ENCODE measurements at places on chromosomes 5 and 9.

DNA sequence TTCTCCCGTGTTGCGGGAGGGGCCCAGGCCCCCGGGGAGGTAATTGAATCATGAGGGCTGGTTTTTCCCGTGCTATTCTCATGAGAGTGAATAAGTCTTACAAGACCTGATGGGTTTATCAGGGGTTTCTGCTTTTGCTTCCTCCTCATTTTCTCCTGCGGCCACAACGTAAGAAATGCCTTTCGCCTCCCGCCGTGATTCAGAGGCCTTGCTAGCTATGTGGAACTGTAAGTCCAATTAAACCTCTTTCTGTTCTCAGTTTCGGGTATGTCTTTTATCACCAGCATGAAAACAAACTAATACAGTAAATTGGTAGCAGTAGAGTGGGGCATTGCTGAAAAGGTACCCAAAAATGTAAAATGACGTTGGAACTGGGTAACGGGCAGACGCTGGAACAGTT lies 1035.1 kb downstream of the DTWD2 start:
- DNase-seq: no peak

- no peak for DNase-seq
Measured at GRCh38 chr9:27963836-27964235, 390.6 kb upstream of the C9orf72 start.

DNA sequence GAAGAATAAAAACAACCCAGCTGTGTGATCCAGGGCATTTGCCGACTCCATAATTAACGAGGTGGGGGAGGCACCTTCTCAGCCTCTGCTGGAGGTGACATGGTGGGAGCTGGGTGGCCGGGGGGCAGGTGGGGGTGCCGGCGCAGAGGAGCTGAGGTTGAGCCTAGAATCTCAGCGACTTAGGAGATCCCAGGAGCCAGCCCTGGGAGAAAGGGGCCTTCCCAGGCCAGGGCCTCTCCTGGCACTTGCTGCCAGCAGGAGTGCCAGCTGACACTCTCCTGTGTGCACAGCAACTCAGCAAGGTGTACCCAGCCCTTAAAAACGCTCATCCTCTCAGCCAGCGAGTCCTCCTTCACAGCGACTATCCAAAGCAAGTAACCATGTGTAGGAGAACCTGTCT lies 62.8 kb upstream of the FCN1 start:
- DNase-seq: no peak

DNA sequence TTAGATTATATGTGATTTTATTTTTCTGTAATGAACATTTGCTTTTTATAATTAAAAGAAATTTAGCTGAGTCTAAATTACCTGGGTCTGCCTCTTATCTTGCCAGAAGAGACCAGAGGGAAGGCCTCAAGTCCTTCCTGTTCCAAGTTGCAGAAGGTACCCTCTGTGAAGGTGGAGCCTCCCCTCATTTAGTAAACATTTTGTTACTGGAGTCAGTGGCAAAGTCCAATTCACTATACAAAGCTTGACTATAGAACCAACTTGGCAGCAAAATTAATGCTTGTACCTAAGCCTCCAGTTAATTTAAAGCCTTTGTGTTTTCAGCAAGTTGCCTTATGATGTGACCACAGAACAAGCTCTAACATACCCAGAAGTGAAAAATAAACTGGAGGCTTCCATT lies 42.8 kb upstream of the F2R start:
- DNase-seq: no peak

DNA sequence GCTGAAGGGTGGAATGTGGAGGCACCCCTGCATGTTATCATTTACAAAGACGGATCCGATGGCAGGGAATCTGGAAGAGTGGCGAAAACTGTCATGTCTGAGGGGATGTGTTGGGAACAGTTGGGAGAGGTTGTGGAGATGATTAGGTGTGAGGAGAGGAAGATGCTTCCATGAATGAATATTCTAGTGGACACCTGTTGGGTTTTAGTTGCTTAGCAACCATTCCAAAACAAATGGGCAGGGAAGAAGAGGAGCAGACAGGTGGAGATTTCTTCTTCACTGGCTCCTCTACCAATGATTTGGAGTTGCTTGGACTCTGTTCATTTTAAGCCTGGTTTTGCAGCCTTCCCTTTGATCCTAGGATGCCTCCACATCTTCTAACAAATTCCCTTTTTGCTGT lies 465.3 kb upstream of the CLINT1 start:
- DNase-seq: no peak

GRCh38 chr9:23682891-23683431 lies 143.1 kb downstream of the ELAVL2 start:
- DNase-seq: no peak

All from Caco-2 (cell line).